GM13976 (cell line): ENCODE measurements at places on chromosomes 5 and 9.

- DNase-seq: no peak
Measured at GRCh38 chr9:35639631-35640030, 11.1 kb downstream of the SIT1 start.

GRCh38 chr9:114680259-114681001 is 1.6 kb downstream of the TEX48 start:
- no peak for DNase-seq

DNA sequence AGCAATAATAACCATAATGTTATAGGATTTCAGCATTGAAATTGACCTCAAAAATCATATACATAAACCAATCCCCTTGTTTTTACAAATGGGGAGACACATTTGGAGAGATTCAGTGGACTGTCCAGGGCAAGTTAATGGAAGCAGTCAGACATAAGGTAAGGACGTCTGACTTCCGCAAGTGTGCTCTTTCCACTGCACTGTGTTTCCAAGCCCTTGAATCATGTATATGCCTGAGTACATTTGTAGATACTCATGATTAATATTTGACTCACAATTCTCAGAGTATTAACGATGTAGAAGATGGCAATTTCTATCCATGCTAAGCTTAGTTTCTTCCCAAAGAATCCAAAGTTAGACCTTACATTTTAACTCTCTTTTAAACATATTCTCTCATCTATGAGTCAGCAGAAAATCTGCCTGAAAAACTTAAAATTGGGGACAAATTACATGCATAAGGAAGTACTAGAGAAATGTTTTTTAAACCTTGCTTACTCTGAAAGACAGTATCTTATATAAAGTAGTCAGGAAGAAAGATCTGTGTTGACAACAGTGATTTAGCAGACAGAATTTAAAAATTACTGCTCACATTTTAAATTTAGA is 165.3 kb downstream of the NFIB start:
- no peak for DNase-seq

GRCh38 chr9:129640086-129640870 is 1.7 kb downstream of the ASB6 start:
- no peak for DNase-seq

GRCh38 chr5:141942185-141942857 is 15.7 kb downstream of the PCDH12 start:
- no peak for DNase-seq

DNA sequence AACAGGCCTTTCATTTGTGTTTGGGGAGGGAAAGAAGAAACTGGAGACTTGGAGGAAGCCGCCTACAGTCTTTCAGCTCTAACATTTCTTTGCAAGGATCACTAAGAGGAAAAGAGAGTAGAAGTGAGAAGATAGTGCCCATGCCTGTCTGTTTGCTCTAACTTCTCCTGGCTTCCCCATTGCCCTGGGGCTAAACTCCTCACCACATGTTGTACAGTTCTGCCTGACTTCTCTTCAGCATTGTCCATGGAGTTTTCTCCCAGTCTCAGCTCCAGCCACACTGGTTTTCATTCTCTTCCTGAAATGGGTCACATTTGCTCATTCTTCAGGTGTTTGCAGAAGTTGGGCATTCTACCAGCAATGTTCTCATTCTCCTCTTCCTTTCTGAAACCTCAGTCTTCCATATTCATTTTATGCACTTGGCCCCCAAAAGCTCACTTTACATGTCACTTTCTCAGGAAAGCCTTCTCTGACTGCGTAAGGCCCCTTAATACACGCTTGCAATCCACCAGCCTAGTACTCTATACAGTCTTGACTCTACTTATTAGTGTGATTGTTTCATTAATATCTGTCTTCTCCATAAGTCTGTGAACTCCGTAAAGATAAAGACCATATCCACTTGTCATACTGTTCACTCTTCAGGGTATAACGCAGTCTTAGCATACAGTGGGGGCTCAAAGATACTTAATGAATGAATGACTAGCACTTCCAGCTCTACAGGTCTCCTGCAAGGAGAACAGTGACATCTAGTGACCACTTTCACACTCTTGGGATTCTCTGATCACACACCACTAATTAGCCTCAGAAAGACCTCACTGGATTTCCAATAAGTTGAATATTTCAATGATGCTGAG is 40.2 kb upstream of the TRIM32 start:
- no peak for DNase-seq

- no peak for DNase-seq
Measured at GRCh38 chr5:50807661-50808060, 141.2 kb downstream of the PARP8 start.
